ENCODE measurements at places on chromosomes 13 and 19.

DNA sequence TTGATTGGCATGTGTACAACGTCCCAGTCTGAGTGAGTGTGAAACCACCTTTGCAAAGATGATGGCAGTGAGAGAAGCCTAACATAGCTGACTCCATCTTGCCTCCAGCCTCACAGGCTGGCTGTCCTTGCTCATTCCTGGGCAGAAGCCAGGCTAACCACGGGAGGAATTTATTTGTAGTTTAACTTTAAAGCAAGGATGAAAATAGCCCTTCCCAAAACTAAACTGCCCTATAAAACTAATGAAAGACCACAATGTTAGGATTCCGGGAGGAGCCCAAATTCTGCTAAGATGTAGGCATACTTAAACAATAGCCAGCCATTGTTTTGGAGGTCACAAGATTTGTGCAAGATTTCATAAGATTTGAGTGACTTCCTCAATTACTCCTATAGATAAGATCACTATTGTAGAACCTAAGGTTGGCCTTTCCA is 96.6 kb upstream of the LSM14A start:
- no peak for DNase-seq

GRCh38 chr19:10763828-10764339 is 46.0 kb downstream of the DNM2 start:
- no peak for DNase-seq

DNA sequence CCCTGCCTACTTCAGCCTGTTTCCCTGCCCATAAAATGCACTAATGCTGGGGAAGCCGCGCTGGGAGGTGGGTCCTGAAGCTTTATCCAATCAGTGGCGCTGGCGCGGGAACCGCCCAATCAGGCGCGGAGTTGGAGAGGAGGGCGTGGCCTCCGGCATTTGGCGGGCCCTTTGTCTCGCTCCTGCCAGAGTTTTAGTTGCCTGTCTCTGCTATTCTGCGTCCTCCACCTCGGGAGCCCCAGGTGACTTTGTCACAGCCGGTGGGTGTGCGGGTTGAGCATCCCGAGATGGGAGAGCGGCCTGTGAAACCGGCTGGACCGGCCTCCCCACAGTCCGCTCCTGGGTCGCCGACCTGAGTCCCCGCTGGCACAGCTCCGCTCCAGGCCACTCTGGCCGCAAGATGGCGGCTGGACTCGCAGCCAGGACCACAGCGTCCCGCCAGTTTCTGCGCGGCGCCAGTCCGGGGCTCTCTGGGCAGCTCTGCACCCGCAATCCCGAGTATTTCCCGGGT is 30.7 kb upstream of the ZNF429 start:
- peak; percentile 80 for DNase-seq

DNA sequence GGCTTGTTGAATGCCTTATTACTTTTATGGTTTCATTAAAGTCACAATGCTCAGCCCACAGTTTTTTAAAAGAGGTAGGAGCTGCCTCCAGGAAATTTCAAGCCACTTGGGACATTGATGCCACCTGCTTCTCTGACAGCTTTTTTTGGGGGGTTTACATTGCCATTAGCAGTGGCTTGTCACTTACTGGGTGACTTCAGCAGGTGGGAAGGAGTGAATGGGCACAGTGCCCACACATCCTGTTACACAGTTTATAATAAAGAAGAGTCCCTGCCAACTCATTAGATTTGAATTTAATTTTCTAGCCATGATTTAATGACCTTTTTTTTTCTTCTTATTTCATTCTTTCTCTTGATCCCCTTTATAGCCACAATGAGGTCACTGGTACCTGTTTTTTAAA is 61.0 kb downstream of the NHLRC3 start:
- no peak for DNase-seq

DNA sequence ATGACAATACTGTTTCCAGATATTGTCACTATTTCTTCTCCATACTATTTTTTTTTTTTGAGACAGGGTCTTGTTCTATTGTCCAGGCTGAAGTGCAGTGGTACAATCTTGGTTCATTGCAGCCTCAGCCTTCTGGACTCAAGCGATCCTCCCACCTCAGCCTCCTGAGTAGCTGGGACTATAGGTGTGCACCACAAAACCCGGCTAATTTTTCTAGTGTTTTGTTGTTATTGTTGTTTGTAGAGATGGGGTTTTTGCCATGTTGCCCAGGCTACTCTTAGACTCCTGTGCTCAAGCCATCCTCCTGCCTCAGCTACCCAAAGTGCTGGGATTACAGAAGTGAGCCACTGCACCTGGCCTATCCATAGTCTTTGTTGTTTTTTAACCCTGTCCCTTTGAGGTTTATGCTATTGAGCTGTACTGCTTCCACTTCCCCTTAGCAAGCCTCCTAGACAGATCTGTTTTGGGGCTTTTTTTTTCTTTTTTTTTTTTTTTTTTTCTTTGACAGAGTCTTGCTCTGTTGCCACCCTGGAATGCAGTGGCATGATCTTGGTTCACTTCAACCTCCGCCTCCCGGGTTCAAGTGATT is 27.6 kb upstream of the MAP3K10 start:
- DNase-seq = no peak

DNA sequence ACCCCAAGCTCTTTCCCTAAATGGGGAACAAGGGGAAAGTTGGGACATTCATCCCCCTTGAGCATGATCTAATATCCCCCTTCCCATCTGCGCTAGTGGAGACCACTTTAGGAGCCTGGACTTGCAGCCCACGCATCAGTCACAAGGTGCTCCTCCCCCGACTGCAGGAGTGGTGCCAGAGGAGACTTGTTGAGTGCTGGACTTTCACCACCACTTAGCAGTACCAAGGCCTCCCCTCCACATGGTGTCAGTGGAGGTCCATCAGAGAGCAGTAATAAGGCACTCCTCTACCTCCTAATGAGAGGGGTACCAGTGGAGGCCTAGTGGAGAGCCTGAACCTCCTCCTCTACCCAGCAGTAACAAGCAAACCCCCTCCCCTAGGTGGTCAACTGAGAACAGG is 22.5 kb downstream of the CAB39L start:
- peak; percentile 36 for DNase-seq

DNA sequence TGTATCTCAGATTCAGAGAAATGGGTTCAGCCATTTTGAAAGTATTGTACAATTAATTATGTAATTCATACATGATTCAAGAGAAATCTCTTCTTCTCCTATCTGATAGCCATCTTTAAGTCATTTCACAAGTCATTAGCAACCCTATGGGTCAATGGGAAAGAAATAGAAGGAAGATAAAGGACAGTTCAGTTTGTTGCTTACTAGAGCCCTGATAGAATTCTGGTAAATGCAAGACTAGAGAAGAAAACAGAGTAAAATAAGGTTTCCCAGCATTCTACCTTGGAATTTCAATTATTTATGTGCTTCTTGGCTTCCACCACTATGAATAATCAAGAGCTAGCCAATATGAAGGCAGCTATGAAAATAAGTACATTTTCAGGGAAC is 117.7 kb downstream of the LHFPL6 start:
- no peak for DNase-seq

GRCh38 chr13:109074436-109074835 is 445.0 kb downstream of the MYO16 start:
- no peak for DNase-seq

GRCh38 chr19:40797963-40798682 is 868 bp upstream of the EGLN2 start:
- peak; percentile 78 for DNase-seq

DNA sequence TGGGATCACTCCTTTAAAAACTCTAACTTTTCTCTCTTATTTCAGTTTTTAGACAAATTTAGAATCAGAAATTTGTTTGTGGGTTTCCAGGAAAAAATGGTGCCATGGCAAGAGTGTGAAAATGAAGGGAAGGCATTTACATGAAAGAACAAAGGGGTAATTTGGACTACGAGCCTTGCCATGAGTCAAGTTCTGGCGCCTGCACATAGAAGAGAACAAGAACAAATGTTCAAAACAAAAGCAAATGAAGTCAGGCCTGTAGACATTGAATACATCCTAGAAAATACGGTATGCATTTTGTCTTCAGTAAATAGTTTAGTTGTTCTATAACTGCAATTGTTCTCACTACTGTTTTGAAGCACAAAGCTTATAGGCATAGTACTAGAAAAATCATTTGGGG is 1390.5 kb downstream of the EFNB2 start:
- DNase-seq = no peak

DNA sequence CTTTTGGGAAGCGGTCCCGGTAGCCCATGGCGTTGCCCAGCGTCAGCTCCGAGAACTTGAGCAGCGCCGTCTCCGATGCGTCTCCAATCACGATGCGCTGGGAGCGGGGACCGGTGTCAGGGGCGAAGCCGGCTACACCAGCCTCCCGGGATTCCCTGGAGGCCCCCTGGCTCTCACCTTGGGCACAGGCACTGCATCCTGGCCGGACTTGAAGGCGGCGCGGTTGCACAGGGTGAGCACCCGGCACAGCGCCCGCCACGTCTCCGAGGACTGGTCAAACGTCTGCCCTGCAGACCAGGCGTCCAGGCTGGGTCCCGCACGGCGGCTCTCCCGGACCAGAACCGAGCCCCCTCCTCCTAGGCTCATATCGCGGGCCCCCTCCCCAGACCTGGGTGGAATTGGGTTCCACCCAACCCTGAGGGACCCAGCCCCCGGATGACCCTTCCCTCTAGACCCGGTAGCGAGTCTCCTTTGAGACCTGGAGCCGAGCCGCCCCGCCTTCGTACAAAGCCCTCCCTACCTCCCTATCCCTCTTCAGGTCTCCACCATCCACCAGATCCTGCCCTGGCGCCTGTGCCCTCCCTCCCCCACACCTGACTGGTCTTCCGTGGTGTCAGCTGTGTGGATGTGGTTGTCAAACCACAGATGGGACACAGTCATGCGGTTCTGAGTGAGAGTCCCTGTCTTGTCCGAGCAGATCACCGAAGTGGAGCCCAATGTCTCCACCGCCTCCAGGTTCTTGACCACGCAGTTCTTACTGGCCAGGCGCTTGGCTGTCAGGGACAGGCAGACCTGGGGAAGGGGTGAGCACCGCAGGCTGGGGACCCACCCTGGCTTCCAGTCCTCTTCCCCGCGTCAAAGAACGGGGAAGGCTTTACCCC is 4.8 kb downstream of the ATP4A start:
- no peak for DNase-seq

DNA sequence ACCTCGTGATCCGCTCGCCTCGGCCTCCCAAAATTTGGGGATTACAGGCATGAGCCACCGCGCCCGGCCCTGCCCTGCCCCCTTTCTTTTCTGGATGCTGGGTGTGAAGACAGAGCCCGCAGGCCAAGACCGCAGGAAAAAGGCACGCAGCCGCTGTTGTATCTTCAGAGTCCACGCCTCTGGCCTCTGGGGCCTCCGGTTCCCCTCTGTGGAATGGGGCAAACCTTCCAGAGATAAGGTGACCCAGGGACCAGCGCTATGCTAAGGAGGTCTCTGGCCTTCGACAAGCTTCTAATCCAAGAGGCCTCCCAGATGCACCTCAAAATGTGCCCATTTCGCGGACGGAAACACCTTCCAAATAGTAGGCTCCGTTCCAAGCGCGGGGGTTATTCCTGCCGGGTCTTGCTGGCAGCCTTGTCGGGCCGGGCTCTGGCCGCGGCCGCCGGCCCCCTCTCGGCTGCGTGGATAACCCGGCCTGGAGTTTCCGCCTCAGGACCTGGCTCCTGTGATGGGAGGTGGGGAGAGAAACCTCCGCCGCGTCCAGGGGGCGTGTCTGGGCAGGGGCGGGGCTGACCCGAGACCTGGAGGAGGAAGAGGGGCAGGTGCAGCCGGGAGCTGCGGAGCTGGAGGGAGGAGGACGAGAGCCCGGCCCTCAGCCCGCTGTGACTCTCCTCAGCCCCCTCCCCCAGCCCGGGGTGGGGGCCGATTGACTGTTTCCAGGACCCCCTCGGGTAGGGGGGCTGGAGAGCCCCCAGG is 13.1 kb downstream of the TJP3 start:
- DNase-seq = peak; percentile 93

DNA sequence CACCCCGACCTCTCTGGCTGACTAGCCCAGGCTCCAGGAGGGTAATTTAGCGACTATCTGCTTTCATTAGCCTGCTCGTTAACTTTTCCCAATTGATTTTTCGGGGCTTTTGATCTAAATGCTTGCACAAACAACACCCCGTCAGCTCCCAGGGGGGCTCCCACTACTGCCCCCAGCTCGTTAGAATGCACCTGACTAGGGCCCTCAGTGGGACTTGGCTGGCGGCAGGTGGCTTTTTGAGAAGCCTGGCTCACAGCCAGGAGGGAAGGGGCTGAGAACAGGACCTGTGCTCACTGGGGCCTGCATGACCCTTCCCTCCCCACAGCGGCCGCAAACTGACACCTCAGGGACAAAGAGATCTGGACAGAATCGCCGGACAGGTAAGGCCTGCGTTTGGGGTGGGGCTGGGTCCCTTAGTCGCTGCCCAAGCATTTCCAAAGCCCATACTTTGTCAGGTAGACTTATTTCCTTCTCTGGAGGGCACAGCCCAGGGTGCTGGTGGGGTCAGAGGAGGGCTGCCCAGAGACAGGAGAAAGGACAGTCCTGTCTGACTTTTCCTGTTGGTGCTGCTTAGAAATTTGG is 7.6 kb upstream of the CD79A start:
- no peak for DNase-seq

DNA sequence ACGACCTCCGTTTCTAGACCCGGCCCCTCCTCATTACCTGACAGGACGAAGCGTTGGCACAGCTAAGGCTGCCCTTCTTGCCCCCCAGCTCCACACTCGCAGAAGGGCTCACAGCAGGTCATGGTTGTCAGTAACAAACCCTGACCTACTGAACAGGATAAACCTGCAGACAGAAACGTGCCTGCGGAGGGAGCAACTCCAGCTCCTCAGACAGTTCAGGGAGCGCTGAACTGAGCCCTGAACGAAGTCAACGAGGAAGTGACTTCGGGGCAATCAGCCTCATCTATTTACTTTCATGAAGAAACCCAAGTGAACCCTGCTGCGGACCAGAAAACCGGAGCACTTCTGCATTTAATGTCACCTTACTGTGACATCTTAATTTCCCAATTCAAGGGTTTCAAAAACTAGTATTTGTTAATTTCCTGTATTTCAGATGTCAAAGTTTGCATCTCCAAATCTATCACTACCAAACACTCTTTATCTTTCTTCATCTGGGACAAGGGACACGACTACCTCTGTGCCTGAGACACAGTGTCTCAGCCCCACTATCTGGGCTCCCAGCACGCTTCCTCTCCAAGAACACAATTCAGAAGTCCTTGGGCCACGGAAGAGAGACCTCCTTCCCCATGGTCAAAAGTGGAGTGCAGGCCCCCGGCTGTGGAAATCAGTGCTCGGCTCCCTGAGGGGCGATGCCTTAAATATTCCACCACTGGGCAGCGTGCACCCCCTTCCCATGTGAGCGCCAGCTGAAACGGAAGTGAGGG is 40.2 kb downstream of the CARS2 start:
- no peak for DNase-seq

- DNase-seq = no peak
These were observed 3.8 kb downstream of the BCAT2 start for GRCh38 chr19:48806818-48807589.

GRCh38 chr19:12802267-12803106 is 618 bp downstream of the THSD8 start:
- DNase-seq = no peak

DNA sequence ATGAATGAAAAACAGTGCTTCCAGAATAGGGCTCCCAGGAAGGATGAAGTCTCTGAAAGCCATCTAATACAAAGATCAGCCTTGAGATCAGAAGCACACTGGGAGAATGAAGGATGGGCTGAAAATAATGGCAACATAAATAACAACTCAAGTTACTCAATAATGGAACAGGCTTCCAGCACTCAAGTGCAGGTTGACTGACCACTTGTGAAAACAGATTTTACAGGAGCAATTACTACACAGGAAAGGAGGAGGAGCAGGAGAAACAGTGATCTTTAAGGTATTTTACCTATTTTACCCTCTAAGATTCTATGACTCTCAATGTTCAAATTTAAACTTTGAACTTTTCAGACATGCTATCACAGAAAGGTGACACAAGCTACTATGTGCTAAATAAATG is 106.0 kb downstream of the USP12 start:
- no peak for DNase-seq

Measured in CD4-positive, alpha-beta T cell treated with Interleukin-10 for 1 hour (primary cell).